ENCODE measurements at places on chromosomes 3 and 15.

DNA sequence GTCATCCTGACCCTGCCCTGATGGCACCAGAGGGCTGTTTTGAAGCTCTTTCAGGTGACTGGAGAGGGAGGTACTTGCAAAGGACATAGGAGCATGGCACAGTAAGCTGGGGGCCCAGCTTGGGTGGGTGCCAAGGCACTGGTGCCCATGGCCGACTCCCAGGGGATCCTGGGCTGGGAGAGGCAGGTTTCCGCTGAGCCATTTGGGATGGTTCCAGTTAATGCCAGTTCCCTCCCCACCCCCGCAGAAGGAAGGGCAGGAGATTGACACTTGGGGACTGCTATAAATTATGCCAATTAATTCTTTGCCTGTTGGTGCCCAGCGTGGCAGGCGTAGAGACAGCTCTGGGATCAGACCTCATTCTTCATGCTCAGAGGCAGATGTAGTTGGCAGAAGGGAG is 26.1 kb downstream of the CD276 start:
- no peak for DNase-seq

GRCh38 chr15:40379853-40380252 is 2.7 kb upstream of the KNSTRN start:
- no peak for DNase-seq

DNA sequence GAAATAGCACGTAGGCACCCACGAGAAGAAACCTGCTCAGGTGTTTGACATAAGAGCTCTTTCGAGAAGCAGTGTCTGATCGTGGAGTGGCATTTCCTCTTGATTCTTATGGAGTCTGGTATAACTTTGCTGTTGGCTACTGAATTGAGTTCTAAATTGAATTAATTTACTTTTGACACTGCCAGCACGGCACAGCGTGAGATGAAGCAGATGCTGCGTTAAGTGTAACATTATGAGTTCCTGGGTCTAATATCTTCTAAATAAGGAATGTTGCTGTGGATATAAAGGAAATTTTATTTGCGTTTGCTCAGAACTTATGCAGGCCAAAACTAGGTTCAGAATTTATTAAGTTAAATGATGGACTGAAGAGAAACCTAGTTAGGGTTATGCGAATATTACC is 919.9 kb downstream of the TUSC7 start:
- no peak for DNase-seq

DNA sequence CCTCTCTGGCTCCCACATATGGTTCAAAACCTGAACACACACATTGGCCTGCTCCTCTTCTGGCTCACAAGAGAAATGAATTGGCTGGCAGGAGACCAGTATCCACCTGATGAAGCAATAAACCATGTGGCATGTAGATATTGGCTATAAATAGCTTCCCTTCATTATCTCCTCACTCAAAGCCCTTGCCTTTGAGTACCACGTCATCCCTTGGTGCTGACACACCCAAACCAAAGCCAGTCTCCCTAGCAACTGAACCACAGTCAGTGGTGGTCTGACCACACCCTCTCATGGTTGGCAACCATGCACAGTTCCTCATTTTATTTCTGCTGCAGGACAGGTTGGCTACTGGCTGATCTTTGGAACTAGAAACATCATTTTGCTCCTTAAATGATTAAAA is 98.8 kb downstream of the ZNF621 start:
- no peak for DNase-seq

DNA sequence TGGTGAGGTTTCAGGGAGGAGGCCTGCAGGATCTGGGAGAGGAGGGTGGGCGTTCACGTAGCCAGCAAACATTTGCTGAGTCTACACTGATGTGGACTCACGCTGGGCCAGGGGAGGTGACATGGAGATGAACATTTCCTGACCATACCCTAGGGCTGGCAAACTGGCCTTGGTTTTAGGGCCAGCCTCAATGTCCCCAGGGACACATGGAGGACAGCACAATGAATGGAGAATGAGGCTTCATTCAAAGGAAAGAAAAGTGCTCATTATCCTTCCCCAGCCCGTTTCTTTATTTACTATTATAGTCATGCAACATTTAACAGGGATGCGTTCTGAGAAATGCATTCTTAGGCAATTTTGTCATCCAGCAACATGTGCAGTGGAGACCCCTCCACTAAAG is 26.8 kb downstream of the ACAN start:
- DNase-seq, result no peak

- DNase-seq, result no peak
These were observed 45.1 kb downstream of the HMCES start for GRCh38 chr3:129323651-129324294.

GRCh38 chr3:108818404-108818803 is 4.2 kb upstream of the TRAT1 start:
- DNase-seq, result peak; percentile 17

- peak; percentile 54 for DNase-seq
These were observed at the start of gene NT5DC2 for GRCh38 chr3:52533623-52534280. Gene NT5DC2 (minus strand): TSS chr3:52533857. CDS start chr3:52533737, 120 bp downstream.

DNA sequence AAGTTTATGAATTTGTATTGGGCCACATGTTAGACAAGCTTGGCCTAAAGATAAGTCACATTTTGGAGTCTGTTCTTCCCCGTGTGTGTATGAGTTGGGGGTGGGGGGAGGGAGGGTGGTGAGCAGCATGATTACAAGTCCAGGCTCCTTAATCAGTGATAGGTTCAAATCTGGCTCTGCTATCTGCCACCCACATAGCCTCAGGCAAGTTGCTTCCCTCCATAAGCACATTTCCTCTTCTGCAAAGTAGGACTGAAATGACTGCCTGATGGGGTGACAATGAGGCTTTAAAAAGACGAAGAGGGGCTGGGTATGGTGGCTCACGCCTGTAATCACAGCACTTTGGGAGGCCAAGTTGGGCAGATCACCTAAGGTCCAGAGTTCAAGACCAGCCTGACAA is 1.1 kb upstream of the SPATA12 start:
- no peak for DNase-seq

- DNase-seq, result no peak
These were observed 19.8 kb upstream of the ACOX2 start for GRCh38 chr3:58556761-58557221.

GRCh38 chr15:87874896-87875711 is 381.4 kb downstream of the NTRK3 start:
- DNase-seq, result no peak

- no peak for DNase-seq
These were observed 11.0 kb upstream of the C15orf61 start for GRCh38 chr15:67509918-67510317.

- no peak for DNase-seq
These were observed 545.5 kb downstream of the NAALADL2 start for GRCh38 chr3:175404621-175405020.

DNA sequence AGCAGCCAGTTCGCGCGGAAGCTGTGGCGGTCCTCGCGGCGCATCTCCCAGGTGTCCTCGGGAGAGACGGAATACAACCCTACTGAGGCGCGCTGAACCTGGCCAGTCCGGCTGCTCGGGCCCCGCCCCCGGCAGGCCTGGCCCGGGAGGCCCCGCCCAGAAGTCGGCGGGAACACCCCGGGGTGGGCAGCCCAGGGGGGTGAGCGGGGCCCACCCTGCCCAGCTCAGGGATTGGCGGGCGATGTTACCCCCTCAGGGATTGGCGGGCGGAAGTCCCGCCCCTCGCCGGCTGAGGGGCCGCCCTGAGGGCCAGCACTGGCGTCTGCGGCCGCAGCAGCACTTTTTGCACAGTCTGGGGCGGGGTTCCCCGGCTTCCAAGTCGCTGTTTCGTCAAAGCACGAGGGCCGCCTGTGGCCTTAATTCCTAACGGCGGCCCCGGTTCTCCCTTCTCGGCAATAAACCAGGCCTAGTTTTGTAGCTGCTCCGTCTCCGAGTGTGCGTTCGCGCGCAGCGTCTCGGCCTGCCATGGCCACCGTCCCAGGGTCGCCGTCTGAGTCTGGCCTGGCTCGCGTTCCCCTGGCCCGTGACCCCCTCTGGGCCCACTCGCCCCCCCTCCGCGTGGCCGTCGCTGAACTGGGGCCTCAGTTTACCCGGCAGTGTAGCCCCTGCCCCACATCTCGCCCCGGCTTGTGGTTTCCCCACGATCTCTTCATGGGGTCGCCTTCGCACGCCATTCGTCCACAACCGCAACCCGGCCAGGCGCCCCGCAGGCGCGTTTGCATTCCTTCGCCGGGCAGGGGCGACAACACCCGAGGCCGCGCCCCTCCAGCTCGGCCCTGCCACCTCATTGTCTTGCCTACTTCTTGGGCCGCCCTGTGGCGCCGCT is 30.0 kb downstream of the NBEAL2 start:
- DNase-seq, result no peak

DNA sequence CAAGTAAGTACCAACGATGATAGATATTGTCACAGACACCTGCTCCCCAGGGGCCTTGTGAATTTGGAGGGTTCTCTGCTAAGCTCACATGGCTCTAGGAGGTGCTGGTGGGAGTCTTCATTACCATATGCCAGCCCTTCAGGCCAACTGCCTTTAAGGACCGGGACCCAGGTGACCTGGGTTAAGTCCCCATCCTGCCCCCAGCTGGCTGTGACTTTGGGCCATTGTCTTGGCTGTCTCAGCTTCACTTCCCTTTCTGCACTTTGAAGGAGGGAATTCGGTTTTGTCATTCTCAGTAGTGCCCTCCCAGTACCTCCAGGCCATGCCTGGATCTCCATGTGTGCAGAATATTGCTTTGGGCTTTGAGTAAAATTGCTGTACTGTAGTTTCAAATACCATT is 72.8 kb upstream of the ACAD9 start:
- no peak for DNase-seq

DNA sequence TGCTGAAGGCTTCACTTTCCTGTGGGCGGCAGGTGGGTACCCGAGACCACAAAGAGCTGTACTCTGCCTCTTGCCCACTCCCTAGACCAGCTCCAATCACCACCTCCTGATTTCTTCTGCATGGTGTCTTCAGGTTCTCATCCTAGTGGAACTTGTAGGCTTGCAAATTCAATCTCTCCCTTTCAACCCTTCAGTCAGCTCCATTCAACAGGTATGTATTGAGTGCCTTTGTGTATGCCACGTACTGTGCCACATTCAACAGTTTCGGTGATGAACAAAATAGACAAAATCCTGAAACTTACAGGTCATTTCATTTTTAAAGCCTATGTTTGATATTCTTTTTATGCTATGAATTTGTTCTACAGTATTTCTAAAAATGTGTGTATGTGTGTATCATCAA is 5.4 kb upstream of the CLDN11 start:
- DNase-seq, result no peak

GRCh38 chr15:31437686-31438085 is 111.1 kb downstream of the KLF13 start:
- peak; percentile 68 for DNase-seq

DNA sequence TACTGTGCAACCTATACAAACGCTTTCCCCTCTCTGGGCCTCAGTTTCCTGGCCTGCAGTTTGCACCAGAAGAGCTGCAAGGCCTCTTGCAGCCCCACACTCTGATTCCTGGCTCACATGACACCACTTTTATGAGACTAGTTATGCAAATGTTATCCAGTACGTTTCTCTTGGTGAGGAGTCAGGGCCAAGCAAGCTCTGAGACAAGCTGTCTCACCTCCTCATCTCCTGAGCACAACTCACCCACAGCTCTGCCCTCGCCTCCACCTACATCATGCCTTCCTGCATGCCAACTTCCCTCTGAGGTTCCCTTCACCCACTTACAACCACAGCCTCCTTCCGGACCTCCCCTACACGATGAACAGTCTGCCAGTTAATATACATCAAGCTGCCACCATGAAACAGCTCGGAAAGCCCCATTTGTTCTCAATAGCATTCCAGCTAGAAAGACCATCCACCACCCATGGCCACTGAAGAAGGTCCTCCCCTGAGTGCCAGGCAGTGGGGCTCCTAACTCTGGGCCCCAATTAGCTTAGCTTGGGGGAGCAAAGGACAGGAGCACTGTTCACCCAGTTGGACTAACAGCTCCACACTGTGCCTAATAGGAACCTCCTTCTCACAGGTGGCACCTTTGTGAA is 25.0 kb downstream of the CRYGS start:
- DNase-seq, result peak; percentile 77

DNA sequence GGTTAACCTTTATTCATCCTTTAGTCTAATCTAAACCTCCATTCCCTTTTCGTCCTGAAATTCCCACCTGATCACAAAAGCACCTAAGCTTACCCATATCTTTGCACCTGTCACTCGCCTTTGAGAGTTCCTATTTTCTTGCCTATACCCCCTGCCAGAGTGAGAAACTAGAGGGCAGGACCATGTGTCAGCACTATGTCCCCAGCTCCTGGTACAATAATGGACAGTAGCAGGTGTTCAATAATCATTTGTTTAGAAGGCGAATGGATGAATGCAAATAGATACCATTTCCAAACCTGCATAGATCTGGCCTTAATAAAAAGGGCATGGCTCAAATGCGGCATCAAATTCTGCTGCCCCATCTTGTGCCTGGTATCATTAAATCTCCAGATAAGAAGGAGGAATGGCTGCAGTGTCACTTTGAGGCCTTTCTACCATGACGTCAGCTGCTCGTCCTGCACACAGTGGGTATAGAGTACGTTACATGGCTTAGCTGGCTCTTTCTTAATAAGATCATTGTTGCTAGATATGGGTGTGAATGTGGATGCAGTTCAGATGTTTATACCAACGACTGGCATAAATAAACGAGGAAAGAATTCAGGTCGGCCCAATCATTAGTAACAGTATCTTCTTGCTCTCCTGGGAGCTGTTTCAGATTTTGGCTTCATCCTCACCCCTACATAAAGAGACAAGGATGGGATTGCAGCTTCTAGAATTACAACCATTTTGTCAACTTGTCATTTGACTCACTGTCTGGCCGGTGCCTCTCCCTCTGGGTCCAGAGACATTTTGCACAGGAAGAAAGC is 148.7 kb downstream of the RORA start:
- DNase-seq, result no peak

- no peak for DNase-seq
These were observed 15.6 kb downstream of the IQCB1 start for GRCh38 chr3:121819236-121819635.

DNA sequence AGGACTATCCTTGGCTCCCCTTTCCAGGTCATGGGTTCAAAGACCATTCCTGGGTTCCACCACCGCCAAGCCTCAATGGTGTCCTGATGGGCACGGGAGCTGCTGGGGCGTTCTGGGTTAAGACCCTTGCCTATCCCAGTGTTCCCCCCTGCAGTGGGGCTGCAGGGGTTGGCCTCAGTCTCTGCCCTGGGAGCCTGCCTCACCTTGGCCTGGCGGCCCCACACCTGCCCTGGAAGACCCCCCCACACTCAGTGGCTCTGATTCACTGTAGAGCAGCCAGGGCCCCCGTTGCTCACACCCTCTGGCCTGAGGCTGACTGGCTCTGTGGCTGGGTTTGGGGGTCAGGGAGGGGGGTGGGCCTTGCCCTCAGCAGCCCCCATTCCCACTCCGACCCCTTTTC is 22.0 kb downstream of the C15orf39 start:
- DNase-seq, result no peak

Measured in stimulated activated naive CD4-positive, alpha-beta T cell treated with Interleukin-2 at 50 U/mL for 16 hours (primary cell).